ENCODE measurements at places on chromosomes 11 and 22.
A peak's percentile ranks its signal among the peaks of the same experiment; 100 is the strongest.

GRCh38 chr22:42752912-42753311 lies 32.2 kb upstream of the A4GALT start:
- DNase-seq, result no peak

DNA sequence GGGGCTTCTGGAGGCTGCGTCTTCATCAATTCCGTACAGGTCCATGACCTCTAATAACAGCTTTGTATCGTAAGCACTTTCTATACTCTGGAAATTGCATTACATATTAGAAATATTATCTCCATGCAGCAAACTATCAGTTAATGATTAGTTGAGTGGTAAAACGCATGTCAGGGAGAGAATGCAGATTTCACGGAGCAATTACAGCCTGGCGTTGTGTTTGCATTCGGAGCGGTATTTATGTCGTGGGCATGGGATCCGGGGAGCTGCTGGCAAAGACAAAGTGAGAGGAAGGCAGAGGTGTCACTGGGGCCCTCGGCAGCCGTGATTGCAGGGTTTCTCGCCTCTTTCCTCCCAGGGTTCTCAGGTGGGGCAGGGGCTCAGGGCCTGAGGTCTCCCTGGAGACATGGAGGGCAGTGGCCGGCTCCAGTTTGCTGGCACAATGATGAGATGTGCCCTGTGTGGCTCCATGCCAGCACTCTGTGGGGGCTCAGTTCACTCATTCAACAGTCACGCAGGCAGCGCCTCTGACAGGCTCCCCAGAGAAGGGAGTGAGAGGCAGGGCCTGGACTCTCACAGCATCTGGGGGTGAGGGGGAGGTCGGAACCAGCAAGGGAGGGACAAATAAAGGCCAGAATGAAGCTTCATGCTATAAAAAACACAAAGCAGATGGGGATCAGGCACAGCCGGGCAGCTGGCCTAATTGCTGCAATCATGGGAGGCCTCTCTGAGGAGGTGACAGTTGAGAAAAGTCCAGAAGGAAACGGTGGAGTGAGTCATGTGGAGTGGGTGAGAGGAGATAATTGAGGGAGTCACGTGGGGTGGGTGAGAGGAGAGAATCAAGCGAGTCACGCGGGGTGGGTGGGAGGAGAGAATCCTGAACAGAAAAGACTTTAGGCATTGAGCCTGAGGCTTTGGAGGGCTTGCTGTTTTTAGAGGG lies 1002.7 kb downstream of the BRD1 start:
- DNase-seq, result no peak

GRCh38 chr11:117175104-117175503 lies 3.4 kb upstream of the SIDT2 start:
- DNase-seq, result no peak

DNA sequence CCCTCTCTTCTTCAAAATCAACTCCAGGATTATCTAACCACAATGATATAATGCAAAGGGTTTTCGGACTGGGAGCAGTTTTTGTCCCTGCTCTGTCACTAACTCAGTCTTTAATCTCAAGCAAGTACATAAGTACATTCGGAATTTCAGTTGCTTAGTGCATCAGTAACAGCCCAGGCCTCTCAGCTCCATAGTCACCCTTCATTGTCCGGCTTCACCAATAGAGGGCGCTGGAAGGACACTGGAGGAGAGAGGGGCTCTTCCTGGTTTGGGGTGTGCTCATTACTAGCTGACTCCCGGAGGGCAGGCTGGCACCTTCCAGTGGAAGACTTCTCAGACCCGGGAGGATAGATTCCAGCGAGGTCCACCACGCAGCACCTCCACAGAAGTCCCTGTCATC lies 90.4 kb upstream of the PDGFD start:
- no peak for DNase-seq

DNA sequence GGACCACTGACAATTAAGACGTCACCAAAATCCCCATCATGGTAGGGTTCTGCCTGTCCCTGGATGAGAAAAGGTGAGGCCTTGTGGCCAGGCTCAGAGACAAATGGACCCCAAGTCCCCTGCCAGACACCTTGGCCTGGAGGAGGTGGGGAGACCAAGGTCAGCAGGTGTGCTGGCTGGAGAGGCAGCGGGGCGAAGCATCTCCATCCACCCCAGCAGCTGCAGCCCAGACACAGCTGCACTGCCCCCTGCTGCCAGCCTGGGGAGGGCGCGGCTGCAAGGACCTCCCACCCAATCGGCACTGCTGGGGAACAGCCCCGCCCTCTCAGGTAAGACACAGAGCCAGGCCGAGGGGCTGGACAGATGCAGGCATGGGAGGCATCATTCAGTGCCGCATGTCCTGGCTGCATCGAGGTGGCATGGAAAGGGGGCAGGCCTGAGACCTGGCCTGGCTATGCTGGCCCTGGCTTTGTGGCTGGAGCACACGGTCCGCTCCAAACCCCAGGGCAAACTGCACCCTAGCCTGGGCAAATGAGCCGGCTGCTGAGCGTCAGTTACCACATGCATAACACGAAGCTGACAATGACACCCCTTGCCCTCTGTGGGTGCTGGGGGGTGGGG lies 12.2 kb upstream of the MFNG start:
- DNase-seq, result peak; percentile 45

- no peak for DNase-seq
Observed at GRCh38 chr11:107699371-107700285, 12.2 kb downstream of the SLN start.

DNA sequence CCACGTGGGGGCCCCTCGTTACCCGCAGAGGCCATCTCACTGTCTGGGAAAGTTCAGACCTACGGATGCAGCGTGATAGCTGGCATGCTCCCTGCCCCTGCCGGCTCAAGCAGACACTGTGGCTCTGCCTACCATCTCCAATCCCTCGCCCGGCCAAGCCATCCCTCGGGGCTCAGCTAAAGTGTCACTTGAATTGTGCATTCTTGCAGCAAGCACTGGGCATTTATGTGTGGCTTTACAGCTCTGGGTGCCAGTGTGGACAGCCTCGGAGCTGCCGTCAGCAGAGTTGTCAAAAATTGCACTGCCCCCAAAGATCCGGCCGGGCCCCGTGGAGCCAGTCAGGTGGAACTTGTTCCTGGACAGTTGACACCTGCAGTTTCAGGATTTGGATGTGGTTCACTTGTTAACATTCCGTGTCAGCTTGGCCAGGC lies 75.0 kb upstream of the FGF3 start:
- DNase-seq, result no peak

DNA sequence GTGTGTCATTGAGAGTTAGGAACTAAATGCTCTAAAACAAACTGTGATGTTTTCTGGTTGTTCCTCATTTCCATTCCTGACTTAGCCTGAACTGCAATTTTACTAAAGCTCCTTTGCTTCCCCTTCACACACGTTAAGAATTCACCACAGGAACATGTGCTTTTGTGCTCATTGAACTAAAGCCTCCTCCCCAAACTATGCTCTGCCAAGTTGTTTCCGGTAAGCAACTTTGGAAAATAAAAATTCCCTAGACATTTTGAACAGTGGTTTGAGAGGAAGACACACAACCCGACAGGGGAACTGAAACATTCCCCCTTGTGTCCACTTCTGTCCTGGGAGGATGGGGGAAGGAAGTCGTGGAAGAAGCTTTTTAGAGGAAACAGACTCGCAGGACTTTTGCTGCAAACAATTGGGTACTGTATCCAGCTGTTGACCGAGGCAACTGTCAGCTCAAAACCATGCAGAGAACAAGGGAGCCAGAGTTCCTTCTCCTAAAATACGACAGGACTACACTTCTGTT lies 66.9 kb downstream of the GAB2 start:
- DNase-seq, result no peak

- DNase-seq, result no peak
Observed at GRCh38 chr11:1519028-1520010, 32.7 kb upstream of the MOB2 start.

DNA sequence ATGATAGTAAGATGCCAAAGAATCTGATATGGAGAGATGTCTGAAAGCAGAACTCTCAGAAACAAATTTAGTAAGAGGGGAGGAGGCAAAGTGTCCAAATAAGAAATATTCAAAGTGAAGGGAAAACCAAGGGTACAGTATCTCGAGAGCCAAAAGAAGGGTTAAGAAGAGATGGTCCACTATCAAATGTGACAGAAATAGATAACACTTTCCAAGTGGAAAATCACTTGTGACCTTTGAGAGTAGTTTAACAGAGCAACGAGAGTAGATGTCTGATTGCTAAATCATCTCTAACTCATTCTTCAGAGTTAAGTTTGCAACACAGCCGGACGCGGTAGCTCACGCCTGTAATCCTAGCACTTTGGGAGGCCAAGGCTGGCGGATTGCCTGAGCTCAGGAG lies 4.3 kb upstream of the BUD13 start:
- no peak for DNase-seq

GRCh38 chr11:119389611-119390254 lies 8.2 kb upstream of the USP2 start:
- DNase-seq, result no peak
